ENCODE measurements at places on chromosomes 4 and X. TPM values are rescaled to one million over a fixed set of nuclear protein-coding genes. Genes with fewer than 3 reads are reported as not detected.

GIMD1 gene
- not detected for total RNA-seq

DUX4 gene
- 1.2 TPM for total RNA-seq

DGKK gene
- total RNA-seq, result not detected

DCAF12L1 gene
- total RNA-seq, result 0.12 TPM

GLOD5 gene
- total RNA-seq, result not detected

WNK3 gene
- 19.7 TPM for total RNA-seq

FAT4 gene
- 6.8 TPM for total RNA-seq

DNA sequence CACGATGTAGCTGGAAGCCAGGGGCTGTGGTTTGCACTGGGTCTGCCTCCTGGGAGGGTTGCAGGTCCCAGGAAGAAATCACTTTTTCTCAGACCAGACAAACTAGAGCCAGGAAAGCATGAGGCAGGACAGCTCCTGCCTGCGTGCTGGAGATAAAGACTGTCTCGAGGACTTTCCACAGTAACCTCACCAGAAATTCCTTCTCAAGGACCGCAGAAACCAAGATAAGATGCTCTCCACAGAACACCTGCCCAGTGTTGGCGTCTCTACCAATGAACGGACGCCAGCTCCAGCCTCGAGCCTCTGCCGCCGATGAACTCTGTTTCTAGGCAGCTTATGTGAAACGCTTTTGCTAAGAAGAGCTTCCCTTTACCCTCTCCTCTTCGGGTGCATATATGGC lies 76.9 kb upstream of the AFAP1 start:
- DNase-seq, result no peak
- H3K36me3 ChIP-seq, result no peaks in the 10 kb centered on the region
- H3K27ac ChIP-seq, result peak overlapping the region; percentile 28
- no peak overlapping the region for H3K4me3 ChIP-seq
- H3K27me3 ChIP-seq, result peaks cover 5% of the 10 kb centered on the region

DNA sequence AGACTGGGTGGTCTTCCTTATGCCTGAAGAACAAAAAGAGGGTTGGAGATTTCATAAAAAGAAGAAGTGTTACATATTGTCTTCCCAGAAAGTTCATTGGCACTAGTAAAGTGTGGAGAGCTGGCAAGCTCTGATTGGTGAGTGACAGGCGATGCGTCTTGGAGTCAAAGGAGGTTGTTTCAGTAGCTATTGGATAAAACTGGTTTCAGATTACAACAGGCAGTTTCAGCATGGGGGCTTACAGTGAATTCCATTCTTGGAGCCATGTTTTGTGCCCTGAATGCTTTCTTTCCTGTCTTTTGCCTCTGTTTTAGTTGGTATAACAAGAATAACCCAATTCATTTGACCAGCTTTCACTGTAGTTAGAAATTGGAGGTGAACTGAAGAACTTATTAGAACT lies 750.5 kb downstream of the ADGRL3 start:
- H3K36me3 ChIP-seq, result no peaks in the 10 kb centered on the region
- H3K27me3 ChIP-seq, result no peaks in the 10 kb centered on the region
- H3K4me3 ChIP-seq, result no peak overlapping the region
- no peaks in the 10 kb centered on the region for H3K4me1 ChIP-seq
- peak overlapping the region; percentile 31 for H3K27ac ChIP-seq

DNA sequence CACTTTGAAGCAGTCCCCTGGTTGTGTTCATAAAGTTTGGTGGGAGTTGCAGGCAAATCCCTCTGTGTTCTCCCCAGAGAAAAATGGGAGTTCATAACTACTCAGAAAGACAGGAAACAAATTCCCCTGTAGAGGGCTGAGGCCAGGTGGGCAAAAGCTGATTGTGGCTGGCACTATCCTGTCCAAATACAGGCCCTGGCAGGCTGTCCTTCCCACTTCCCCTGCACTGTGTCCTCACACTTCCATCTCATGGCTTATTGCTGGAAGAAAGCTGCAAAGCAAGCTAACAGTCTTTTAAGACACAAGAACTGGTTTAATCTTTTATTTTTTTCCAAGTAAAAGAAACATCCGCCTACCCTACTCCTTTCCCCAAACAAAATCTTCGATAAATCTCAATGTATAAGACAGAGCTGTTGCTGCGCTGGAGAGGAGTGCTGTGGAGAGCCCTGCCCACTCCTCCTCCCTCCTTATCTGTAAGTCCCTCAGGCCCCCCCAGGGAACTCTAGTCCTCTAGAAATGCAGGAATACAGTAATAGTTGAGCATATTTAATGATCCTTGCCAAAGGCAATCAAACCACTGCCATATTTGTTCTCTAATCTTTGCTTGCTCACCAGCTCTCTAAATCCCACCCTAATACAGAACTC lies 14.0 kb downstream of the TAPT1 start:
- no peaks in the 10 kb centered on the region for H3K27me3 ChIP-seq
- peaks cover 7% of the 10 kb centered on the region for H3K4me1 ChIP-seq
- no peaks in the 10 kb centered on the region for H3K36me3 ChIP-seq
- DNase-seq, result no peak
- H3K27ac ChIP-seq, result no peak overlapping the region
- no peak overlapping the region for H3K4me3 ChIP-seq

DNA sequence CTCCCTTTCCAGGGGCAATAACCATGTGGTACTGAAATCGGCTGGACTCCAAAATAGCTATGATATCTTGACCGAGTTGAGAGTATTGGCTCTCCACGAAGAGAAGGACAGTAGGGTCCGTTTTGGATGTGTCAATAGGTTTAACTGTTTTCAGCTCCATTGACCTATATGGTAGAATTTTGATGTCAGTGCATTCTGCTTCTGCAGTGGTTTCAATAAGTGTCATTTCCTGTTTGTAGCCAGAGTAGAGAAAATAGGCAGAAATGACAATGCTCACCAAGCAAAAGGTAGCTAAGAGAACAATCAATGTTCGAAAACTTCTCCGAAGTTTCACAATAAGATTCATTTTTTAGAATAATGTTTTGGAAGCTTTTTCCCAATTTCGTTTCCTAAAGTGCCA lies 36.7 kb downstream of the NDST4 start:
- peaks cover 2% of the 10 kb centered on the region for H3K27me3 ChIP-seq
- H3K4me1 ChIP-seq, result no peaks in the 10 kb centered on the region
- no peak overlapping the region for H3K27ac ChIP-seq
- no peak overlapping the region for H3K4me3 ChIP-seq

DNA sequence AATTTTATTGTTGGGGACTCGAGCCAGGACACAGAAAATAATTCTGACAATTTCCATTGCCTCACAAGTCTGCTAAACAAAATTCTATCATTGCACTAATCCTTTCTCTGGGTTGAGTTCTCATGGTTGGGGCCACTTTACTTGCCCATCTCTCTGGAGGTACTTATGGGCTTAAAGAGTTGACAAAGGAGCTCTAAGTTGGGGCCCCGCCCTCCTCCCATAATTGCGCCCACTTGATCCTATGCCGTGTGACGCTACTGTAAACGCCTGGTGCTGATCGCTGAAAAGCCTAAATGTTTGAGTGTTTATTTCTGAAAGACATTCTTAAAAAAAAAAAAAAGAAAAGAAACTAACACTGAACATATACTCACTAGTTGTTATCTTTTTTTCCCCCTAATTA lies 103.0 kb downstream of the TENM3 start:
- no peak for DNase-seq
- peaks cover 7% of the 10 kb centered on the region for H3K4me1 ChIP-seq
- no peak overlapping the region for H3K4me3 ChIP-seq

DNA sequence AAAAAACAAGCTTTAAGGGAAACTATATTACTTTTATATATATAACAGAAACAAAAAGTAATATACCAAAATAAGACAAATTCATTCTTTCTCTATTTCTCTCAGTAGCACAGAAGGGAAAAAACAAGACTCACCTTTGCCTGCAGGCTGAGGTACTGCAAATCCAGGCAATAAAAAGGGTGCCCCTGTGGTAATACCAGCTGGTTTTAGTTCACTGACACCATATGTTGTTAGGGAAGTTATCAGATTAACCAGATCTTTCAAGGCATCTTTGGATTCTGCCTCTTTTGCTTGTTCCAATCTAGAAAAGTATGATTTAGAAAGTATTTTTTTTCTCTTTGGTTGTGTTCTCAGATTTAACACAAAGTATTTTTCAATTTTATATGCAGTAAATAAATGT lies 139.8 kb downstream of the WDFY3 start:
- H3K36me3 ChIP-seq, result no peaks in the 10 kb centered on the region
- peaks cover 16% of the 10 kb centered on the region for H3K4me1 ChIP-seq
- peaks cover 4% of the 10 kb centered on the region for H3K27me3 ChIP-seq
- peak overlapping the region; percentile 70 for H3K27ac ChIP-seq
- no peak overlapping the region for H3K4me3 ChIP-seq

- no peak overlapping the region for H3K4me3 ChIP-seq
- no peaks in the 10 kb centered on the region for H3K36me3 ChIP-seq
- no peaks in the 10 kb centered on the region for H3K4me1 ChIP-seq
Observed at GRCh38 chrX:42967681-42968300, 189.8 kb upstream of the PPP1R2C start.

GRCh38 chr4:187433141-187433540 lies 562.4 kb upstream of the ZFP42 start:
- no peaks in the 10 kb centered on the region for H3K27me3 ChIP-seq
- no peak for DNase-seq
- H3K4me1 ChIP-seq, result no peaks in the 10 kb centered on the region
- no peak overlapping the region for H3K27ac ChIP-seq

GRCh38 chr4:40916218-40916555 lies 166.4 kb downstream of the NSUN7 start:
- H3K4me3 ChIP-seq, result no peak overlapping the region
- no peaks in the 10 kb centered on the region for H3K4me1 ChIP-seq
- DNase-seq, result no peak
- peaks cover 4% of the 10 kb centered on the region for H3K36me3 ChIP-seq
- no peak overlapping the region for H3K27ac ChIP-seq

DNA sequence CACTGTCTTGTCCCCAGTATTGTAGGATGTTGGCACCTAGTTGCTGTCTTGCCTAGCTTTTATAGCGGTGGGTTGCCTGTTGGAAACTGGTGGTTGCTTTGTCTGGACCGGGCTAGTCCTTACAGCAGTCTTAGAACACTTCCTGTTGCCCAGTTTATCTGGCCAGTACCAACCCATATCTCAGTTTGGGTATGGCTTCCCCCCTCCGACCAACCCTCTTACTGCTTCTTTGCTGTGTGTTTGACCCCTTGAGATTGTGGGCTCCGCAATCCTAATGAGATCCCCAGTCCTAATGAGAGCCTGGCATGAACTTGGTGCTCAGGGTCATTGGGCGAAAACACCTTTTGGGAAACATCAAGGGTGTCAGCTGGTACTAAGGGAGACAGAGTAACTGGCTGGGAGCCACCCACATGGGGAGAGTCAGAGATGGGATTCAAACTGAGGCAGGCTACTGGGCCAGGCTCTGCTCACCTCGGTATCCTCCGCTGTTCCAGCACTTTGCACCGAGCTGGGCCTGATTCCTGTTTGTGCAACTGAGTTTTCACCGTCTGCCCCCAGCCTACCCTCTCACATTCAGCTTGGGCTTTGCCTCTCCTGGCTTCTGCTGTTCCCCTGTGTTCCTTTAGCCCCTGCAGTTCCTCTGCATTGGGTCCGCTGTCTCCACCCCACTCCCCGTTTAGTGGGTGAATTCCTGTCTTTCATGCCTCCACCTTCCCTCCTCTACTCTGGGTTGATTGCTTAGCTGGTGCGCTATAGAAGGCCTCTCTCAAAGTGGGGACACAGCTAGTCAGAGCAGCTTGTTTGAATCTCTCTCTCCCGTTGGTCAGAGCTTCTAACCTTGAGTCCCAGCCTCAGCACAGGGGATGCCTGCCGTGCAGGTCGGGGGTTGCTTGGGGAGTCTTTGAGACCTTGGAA lies 1.6 kb downstream of the TBC1D14 start:
- H3K36me3 ChIP-seq, result no peaks in the 10 kb centered on the region
- H3K4me1 ChIP-seq, result peaks cover 19% of the 10 kb centered on the region
- peak overlapping the region; percentile 33 for H3K27ac ChIP-seq
- peaks cover 7% of the 10 kb centered on the region for H3K27me3 ChIP-seq

DNA sequence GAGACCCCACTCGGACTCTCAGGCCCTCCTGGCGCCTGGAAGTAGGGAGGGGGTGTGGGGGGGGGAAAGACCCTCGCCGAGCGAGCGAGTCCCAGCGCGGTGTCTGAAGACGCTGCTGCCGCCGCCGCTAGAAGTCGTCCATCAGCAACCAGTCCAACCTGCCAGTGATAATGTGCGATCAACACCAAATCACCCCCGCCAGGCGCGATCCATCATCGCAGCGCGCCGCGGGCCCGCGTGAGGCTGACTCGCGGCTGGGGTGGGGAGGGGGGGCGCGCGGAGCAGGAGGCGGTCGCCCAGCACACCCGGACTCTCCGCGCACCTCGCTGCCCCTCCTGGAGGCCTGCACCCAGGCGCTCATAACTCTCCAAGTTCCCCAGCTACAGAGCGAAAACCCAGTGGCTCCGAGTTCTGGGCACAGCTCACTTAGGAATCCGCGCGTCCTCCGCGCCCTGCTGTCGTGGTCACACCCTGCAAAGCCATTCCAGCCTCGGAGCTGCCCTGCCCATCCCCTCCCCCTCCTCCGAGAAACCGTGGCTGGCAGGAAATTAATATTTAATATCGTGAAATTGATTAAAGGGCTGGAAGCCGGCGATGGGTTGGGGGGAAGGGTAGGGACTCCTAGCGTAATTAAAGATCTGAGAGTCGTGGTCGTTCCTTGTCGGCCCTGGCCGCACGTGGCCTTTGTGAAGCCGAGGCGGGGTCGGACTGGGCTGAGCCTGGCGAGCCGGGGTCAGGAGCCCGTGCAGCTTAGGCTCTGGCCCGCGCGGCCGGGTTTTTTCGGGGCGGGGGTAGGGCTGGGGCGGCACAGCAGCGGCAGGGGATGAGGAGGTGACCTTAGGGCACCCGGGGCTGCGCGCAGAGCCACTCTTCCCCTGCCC lies 58.1 kb upstream of the BCOR start:
- peak overlapping the region; percentile 80 for H3K27ac ChIP-seq
- H3K36me3 ChIP-seq, result no peaks in the 10 kb centered on the region
- DNase-seq, result peak; percentile 40
- peak overlapping the region; percentile 61 for H3K4me3 ChIP-seq
- peaks cover 9% of the 10 kb centered on the region for H3K27me3 ChIP-seq
- H3K4me1 ChIP-seq, result peaks cover 8% of the 10 kb centered on the region

- H3K4me1 ChIP-seq, result no peaks in the 10 kb centered on the region
- peaks cover 10% of the 10 kb centered on the region for H3K36me3 ChIP-seq
- DNase-seq, result no peak
- no peak overlapping the region for H3K4me3 ChIP-seq
- H3K27ac ChIP-seq, result peak overlapping the region; percentile 8
- no peaks in the 10 kb centered on the region for H3K27me3 ChIP-seq
Observed at GRCh38 chr4:89483833-89484232, 176.2 kb upstream of the GPRIN3 start.

GRCh38 chrX:115400960-115401359 lies 111.4 kb downstream of the LUZP4 start:
- H3K36me3 ChIP-seq, result no peaks in the 10 kb centered on the region
- H3K27me3 ChIP-seq, result no peaks in the 10 kb centered on the region
- H3K4me1 ChIP-seq, result peaks cover 3% of the 10 kb centered on the region
- no peak overlapping the region for H3K4me3 ChIP-seq
- no peak for DNase-seq
- no peak overlapping the region for H3K27ac ChIP-seq

DNA sequence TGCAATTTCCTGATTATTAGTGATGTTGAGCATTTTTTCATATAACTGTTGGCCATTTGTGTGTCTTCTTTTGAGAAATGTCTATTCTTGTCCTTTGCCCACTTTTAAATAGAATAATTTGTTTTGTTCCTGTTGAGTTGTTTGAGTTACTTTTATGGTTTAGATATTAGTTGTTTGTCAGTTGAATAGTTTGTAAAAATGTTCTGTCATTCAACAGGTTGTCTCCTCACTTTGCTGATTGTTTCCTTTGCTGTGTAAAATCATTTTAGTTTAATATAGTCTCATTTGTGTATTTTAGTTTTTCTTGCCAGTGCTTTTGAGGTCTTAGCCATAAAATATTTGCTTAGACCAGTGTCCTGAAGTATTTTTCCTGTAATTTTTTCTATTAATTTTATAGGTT lies 181.8 kb upstream of the GLRA2 start:
- H3K36me3 ChIP-seq, result no peaks in the 10 kb centered on the region
- no peak overlapping the region for H3K27ac ChIP-seq
- no peak for DNase-seq
